CD4-positive, alpha-beta T cell treated with Interferon gamma for 1 hour (primary cell): ENCODE measurements at places on chromosomes 13 and 19.

- DNase-seq, result peak; percentile 79
Observed at GRCh38 chr19:862581-863314, 3.3 kb downstream of the CFD start.

DNA sequence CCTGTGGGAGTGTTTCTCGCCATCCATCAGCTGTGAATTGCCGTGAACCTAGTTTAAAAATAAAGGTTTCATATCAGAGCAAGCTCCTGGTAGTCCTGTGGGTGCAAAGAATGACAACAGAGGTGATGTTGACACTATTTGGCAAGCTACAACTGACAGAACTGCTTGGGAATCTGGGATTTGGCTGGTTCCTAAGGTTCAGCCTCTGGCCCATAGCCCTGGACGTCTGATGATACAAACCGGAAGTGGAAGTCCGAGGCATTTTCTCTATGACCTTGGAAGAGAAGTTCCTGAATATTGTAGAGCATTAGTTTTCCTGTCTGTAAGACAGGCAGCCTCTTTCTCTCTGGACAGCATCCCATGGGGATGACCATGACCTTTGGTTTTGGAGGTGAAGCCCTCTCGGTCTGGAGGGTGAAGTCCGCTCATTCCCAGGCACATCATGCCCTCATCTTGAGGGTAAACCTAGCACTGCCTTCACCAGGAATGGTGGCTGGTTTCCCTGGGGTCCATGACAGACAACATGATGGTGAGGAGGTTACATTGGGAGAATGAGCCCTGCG is 29.1 kb downstream of the GATAD2A start:
- no peak for DNase-seq

DNA sequence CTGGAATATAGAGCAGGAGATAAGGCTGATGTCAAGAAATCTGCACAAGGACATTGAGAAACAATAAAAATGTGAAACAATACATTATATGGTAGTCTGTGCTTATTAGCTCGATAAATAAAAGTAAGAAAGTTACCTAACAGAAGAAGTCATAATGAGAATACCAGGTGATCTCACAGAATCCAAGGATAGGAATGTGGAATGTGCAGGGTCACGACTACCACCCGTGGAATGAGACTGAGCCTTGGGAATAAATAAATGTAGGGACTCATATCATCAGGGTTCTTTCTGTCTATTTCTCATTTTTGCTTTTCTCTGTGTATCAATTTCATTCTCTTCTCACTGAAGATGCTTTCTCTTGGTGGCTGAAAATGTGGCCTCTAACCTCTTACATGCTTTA is 26.0 kb upstream of the KBTBD7 start:
- no peak for DNase-seq

GRCh38 chr13:114104655-114105520 is 27.5 kb downstream of the RASA3 start:
- no peak for DNase-seq

DNA sequence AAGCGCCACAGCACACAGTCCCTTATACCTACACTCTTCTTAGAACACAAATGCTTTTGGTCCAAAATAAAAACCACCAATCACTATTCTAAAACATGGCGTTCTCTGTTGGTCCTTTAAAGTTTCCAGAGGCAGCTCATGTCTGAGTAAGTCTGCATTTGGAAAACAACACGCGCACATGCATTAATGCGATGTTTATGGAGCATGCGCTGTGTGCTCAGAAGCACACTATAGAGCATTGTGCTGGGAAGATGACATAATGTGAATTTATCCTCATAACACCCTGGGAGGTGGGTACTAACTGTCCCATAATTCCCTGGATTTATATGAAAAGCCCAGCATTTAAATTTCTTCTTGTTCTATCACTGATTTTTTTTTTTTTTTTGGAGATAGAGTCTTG is 10.7 kb downstream of the ZNF682 start:
- no peak for DNase-seq

GRCh38 chr19:23409392-23410048 is 14.2 kb upstream of the ZNF91 start:
- no peak for DNase-seq

DNA sequence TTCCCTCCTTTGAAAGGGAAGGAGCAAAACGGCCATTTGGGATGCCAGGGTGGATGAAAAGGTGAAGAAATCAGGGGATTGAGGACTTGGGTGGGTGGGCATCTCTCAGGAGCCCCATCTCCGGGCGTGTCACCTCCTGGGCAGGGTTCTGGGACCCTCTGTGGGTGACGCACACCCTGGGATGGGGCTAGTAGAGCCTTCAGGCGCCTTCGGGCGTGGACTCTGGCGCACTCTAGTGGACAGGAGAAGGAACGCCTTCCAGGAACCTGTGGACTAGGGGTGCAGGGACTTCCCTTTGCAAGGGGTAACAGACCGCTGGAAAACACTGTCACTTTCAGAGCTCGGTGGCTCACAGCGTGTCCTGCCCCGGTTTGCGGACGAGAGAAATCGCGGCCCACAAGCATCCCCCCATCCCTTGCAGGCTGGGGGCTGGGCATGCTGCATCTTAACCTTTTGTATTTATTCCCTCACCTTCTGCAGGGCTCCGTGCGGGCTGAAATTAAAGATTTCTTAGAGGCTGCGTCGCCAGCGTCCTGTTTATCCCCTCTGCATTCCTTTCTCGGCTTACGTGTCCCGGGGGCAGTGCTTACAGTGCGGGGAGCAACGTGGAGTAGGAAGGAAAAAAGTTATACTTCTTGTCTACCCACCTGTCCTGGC is 15.2 kb upstream of the S1PR4 start:
- peak; percentile 75 for DNase-seq

GRCh38 chr19:34365463-34366401 is 736 bp downstream of the GPI start:
- DNase-seq, result no peak

DNA sequence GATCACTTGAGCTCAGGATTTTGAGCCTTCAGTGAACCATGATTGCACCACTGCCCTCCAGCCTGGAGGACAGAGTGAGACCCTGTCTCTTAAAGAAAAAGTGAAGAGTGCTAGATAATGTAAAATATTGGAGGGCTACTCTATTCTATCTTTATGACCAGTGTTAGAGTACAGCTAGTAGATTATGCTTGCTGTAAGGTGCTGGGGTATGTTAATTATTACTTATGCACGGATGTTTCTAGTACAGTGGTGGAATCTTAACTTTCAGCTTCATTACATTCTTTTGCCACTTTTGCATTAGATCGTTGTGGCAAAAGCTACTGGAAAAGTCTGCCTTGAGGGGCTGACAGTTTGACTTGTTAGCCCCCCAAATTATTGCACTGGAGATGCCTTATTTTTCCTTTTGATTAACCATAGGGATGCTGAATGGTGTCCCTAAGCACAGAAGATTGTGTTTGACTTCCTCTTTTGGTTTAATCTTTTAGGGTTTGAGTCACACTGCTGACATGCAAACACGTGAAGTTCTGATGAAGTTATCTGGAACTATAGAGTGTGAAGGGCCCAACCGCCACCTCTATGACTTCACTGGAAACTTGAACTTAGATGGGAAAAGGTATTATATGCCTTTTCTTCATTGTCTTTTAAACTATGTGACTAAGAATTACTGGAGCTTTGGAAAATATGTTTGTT is 169.8 kb downstream of the ATP8A2 start:
- no peak for DNase-seq

DNA sequence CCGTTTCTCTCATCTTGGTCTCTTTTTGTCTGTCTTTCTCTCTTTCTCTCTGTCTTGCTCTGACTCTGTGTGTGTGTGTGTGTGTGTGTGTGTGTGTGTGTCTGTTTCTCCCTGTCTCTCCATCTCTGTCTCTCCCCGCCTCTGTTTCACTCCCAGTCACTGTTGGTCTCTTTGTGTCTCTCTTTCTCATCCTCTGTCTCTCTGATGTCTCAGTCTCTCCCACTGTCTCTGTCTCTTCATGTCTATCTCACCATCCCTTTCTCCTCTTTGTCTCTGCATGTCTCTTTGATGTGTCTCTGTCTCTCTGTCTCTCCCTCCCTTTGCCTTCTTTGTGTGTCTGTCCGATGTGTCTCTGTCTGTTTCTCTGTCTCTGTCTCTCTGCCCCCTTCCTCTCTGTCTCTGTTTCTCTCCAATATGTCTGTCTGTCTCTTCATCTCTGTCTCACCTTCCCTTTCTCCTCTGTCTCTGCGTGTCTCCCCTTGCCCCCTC is 2.5 kb downstream of the NFIC start:
- DNase-seq, result no peak

DNA sequence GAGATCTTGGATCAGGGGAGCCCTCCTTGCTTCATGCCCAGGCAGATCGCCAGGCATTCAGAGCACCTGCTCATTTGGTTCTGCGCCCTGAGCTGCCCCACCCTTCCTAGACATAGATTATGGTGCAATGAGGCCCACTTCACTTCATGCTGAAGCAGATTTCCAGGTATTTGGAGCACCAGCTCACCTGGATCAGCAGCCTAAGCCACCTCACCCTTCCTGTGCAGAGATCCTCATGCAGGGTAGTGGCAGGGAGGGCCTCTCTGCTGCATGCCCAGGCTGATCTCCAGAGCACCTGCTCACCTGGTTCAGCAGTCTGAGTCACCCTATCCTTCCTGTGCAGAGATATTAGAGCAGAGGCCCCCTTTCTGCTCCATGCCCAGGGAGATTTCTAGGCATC is 1966.1 kb downstream of the PCDH9 start:
- no peak for DNase-seq

- DNase-seq, result no peak
Observed at GRCh38 chr13:97749174-97749573, 204.3 kb upstream of the IPO5 start.

DNA sequence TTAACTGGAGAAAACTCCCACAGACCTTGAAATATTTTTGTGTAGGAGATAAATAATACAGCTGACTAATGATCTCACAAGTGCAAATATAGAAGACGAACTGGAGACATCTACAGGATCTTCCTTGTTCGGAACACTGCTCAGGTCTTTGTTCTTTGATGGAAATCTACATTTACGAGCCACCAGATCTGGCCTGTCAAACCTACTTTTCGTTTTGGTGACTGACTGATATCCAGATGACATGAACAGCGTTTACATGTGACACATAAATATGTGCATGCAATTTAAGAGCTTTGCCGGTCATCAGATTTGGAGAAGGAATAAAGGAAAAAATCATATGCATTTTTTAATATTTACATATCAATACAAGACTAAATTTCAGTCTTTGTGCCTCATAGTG is 24.5 kb upstream of the TPP2 start:
- DNase-seq, result no peak

GRCh38 chr13:91359631-91360030 is 12.1 kb downstream of the MIR17HG start:
- DNase-seq, result no peak

- no peak for DNase-seq
Observed at GRCh38 chr13:38941353-38941945, 49.2 kb downstream of the STOML3 start.

GRCh38 chr13:112042496-112042895 is 24.5 kb upstream of the SOX1 start:
- DNase-seq, result no peak

DNA sequence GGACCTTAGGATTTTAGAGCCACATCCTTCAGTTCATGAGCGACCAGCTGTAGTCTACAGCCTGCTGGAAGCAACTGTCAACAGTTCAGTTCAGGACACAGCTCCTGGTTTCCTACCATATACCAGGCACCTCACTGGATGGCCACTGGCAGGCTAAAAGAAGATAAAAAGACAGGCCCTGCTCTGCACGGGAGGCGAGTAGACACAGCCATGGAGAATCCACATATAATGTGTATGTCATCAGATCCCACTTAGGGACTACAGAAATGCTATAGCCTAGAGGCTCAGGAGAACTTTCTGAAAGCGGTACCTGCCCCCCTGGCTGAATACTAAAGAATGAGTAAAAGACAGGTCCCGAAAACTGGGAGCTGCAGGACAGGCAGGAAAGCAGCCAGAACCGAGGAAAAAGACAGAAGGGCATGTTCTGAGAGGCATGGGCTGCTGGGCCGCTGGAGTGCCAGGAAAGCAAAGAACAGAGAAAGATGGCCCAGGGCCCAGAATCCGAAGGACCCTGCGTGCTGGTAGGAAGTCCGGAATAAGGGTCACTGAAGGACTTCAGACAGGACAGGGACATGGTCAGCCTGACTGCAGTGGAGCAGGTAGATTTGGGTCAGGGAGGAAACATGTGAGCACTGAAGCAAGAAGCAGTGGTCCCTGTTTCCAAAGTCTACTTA is 23.5 kb downstream of the DZIP1 start:
- no peak for DNase-seq

DNA sequence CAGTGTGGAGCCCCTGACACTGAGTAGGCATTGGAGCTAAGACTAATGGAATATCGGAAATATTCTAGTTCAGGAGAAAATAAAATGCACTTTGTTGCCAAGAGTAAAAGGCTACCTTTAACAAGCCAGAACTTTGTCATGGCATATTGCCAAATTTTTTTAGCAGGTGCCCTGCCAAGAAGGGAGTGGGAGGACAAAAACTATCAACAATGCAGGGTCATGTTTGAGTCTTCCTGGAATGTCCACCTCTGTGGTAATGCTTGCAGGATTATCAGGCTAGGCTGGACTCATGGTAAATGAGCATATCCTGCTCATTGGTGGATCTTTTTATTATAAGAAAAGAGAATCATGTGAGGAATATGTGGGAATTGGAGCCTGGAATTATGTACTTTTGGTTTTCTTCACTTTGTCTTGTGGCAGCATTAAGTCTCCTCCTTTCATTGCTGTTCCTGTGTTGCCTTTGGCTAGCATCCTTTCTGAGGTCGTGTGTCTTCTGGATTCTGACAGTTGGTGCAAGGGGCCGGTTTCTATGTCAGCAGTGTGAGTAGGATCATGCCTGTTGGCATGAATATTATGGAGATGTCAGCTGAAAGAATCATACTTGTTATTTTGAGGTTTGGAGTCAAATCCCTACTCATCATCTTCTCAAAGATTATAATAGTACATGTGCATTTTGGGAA is 122.9 kb upstream of the SPRY2 start:
- DNase-seq, result no peak
